ENCODE measurements at places on chromosomes 5 and 9.

GRCh38 chr5:9644630-9645029 is 14.5 kb upstream of the TAS2R1 start:
- DNase-seq, result no peak

- no peak for DNase-seq
Measured at GRCh38 chr9:90078988-90079421, 474.2 kb downstream of the GADD45G start.

GRCh38 chr5:173069671-173070070 is 13.5 kb downstream of the CREBRF start:
- no peak for DNase-seq

DNA sequence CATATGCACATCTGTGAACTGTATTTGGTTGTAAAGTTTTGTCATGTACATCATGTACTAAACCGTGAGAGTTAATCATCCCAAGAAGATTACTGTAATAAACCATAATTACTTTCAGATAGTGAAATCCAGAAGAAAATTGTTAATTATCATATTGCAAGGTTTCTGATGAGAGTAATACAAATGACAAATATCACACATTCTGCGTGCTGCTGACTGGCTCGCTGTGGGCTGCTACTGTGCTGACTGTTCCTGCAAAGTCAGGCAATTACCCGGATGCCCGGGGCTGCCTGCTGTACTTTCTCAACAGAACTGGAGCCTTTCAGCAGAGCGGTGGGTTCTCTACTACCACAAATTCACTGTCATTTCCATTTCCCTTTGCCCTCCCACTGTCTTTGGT is 68.3 kb downstream of the SMARCA2 start:
- peak; percentile 37 for DNase-seq

DNA sequence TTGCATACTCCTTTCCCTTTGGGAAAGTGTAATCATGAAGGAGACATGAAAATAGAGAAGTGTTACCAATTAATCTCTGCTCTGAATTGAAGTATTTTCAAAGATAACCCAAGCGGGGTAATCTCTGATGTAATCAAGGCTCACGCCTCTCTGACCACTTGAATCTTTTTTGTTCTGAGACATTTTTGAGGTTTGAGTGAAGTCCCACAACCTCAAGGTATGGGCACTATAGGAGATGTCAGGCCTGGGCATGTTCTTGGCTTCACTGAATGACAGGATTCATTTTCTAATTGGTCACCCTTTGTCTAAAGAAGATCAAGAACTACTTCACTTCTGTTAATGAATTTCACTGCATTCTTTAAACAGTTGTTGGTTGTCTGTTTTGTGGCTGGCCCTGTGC is 23.7 kb downstream of the ENHO start:
- DNase-seq, result no peak

DNA sequence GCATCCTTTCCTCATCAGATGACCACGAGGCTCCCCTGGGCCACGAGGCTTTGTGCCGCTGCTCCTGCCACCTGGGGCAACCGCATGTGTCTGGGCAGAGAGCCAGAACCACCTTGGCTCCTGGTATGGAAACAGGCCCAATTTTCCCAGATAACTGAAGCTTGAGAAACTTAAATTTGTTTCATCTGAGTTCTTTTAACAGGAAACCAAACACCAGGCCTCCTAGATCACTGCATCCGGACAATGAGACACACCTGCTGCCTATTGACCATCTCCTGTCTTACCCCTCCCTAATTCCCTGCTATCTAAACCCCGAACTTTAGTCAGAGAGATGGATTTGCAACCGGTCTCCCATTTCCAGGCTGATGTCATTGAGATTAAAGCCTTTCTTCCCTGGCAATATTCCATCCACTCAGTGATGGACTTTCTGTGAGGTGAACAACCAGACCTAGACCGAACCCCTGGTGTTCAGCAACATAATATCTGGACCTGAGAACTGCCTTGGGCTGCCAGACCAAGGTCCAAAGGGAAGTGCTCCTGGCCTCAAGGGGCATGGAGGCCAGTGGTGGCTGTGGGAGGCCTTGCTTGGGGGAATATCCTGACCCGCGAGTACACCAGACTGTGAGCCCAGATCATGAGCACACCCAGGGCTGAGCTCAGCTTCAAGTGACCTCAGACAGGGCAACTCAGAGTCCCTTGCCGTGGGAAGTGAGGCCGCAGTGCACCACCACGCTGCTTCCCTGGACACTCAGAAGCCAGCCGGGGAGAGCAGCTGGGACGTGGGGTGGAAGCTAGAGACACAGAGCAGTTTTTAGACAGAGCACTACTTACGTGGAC is 199.7 kb downstream of the HSPA4 start:
- DNase-seq, result no peak

GRCh38 chr9:20804489-20805250 is 120.6 kb downstream of the FOCAD start:
- DNase-seq, result no peak

- no peak for DNase-seq
Measured at GRCh38 chr9:94692601-94693000, 33.9 kb upstream of the AOPEP start.

DNA sequence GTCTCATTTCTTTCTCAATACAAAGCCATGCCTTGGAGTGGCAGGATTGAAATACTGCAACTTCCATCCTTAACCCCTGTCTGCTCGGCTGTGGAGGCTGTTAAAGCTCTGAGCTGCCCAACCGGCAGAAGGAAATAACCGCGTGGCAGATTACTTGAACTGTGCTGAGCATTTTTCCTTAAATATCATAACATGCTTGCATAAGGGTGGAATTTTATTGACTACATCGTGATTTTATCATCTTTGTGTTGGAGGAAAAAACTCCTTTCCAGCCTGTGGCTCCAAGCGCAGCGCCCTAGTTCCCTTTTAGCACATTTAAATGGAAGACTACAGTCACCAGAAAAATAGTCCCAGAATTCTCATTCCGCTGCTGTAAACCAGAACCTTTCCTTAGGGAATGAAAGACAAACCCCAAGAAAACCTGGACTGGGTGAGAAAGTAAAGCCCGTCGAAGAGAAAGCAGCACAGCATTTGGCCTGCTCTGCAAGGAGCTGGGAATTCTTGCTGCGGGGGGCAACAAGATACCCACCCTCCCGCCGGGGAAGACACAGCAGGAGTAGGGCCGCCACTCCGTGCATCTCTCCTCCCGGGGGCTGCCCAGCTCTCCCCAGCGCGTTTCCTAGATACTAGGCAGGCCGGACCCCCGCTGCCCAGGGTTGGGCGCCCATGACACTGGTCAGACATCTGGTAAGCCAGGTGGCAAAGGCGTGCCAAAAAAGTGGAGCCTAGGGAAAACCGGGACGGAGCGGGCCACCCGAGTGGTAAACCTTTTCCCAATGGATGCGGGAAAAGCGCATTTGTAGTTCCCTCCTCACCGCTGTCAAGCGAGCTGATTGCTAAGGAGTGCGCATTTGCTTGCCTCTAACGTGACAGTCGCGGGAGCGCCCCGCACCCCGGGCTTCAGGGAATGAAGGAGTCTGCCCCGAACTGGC is 1.3 kb downstream of the SHC3 start:
- DNase-seq, result no peak

DNA sequence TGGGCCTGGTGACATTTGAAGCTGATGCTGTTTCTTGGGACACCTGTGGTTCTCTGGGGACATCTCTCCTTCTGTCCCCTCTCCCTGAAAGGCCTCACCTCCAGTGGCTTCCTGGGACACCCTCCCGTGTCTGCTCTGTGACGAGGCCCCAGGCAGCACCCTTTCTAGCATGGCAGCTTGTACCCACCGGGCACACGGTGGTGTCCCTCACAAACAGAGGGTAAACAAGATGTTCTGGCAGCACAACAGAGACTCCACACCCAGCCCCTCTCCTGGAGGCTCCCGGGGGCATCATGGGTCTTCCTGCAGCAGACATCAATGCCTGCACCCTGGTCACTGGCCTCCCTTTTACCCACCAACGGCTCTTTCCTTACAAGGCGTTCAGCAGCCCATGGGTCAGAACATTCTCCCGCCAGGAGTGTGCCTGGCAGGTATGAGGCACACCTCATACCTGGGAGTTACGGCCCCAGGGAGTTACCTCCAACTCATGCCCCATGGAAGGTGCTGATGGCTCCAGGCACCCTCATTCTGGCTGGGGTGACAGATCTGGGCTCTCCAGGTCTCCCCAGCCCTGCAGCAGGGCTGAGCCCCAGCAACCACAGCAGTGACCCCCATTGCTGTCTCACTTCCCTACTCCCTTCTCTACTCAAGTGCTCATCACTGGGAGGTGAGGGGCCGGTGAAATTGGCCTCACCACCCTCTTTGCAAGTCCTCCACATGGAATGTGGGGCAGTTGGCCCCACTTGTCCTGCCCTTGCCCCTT is 51.1 kb downstream of the BARX1 start:
- DNase-seq, result no peak

GRCh38 chr9:103458826-103459225 is 463.7 kb downstream of the CYLC2 start:
- DNase-seq, result no peak

All from femur (tissue), 1 donor.